ENCODE measurements at places on chromosomes 12 and 14.
A peak's percentile ranks its signal among the peaks of the same experiment; 100 is the strongest.

GRCh38 chr12:50971946-50972345, 19.6 kb downstream of the HIGD1C start:
- DNase-seq: no peak

- DNase-seq: no peak
These were observed 19.6 kb downstream of the NINJ2 start for GRCh38 chr12:643475-644302.

DNA sequence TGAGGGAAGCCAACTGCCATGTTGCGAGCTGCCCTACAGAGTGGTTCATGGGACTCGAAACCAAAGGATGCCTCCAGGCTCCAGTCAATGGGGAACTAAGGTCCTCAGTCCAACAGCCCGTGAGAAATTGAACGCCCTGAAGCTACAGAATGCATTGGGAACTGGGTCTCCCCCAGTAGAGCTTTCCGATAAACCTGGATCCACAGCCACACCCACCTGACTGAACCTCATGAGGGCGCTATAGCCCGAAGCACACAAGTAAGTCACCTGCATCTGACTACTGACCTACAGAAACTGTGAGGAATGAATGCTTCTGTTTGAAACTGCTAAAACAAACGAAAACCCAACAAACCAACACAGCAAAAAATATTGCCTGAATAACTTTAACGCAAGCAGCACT, 1297.7 kb downstream of the AACS start:
- no peak for DNase-seq

- DNase-seq: no peak
These were observed 5.1 kb downstream of the PKP2 start for GRCh38 chr12:32891526-32891925.

DNA sequence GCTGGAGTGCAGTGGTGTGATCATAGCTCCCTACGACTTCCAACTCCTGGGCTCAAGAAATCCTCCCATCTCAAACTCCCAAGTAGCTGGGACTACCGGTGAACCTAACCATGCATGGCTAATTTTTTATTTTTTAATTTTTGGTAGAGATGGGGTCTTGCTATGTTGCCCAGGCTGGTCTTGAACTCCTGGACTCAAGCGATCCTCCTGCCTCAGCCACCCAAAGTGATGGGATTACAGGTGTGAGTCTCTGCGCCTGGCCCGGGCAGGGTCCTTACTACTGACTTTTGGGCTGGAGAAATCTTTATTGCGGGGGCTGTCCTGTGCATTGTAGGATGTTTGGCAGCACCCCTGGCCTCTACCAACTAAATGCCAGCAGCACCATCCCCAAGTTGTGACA, 44.4 kb upstream of the MED13L start:
- no peak for DNase-seq

GRCh38 chr12:39125566-39125965, 220.2 kb upstream of the CPNE8 start:
- DNase-seq: no peak

- no peak for DNase-seq
These were observed 115.3 kb upstream of the PRB2 start for GRCh38 chr12:11510671-11511070.

DNA sequence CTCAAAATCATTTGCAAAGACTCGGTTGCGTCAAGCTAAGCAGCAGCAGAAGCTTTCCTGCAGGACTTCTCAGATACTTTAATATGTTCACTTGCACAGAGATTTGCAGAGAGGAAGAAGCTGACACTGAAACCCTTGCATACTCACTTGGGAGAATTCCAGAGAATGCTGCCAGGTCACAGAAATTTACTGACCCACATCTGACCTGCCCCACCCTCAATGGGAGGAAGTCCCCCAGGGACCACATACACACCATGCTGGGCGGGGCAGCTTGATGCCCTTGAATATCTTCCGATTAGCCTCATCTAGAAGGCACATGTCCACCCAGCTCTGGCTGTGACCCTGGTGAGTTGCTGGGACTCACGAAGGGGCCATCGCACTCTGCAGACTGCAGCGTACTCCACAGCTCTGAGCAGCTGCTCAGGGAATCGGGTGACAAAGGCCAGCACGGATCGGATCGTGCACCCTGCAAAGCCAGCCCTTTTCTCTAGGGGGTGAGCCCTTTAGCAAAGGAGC, 83.2 kb downstream of the ITPK1 start:
- no peak for DNase-seq

GRCh38 chr12:114685320-114685781, 1.4 kb upstream of the TBX3 start:
- DNase-seq: no peak

DNA sequence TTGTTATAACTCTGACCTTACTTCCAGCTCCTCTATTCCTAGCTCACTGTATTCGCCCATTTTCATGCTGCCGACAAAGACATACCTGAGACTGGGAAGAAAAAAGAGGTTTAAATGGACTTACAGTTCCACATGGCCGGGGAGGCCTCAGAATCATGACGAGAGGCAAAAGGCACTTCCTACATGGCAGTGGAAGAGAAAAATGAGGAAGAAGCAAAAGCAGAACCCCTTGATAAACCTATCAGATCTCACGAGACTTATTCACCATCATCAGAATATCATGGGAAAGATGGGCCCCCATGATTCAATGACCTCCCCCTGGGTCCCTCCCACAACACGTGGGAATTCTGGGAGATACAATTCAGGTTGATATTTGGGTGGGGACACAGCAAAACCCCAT, 14.5 kb upstream of the PHC1 start:
- no peak for DNase-seq

- no peak for DNase-seq
These were observed 56.2 kb upstream of the NTF3 start for GRCh38 chr12:5375547-5376295.

DNA sequence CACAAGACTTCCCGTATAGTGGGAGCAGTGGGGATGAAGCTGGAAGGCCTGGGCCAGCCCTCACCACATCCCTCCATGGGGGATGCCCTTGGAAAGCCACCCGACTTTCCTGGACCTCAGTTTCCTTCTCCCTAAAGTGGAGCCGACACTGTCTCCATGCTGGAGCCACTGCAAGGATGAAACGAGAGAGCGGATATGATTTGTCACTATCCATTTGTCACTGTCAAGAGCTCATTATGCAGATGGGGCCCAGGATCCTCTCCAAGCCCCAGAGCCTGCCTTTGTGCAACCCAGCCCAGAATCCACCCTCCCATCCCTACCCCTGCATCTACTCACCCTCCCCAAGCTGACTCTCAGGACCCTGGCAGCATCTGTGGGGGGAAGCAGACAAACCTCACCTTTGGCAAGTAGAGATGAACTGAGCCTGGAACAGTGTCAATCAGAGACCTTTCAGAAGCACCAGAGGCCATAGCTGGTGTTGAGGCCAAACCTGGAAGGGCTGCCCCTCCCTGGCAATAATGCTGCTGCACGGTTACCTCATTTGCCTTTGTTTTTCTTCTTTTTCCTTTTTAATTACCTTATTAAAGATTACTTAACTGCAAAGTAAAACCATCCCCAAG, 287.7 kb upstream of the RTL1 start:
- no peak for DNase-seq

GRCh38 chr14:37903343-37904191, 304.1 kb upstream of the SSTR1 start:
- DNase-seq: peak; percentile 25

GRCh38 chr12:57461276-57461916, 1.8 kb downstream of the GLI1 start:
- peak; percentile 56 for DNase-seq

GRCh38 chr12:121750507-121750955, 38.0 kb downstream of the TMEM120B start:
- DNase-seq: no peak

GRCh38 chr14:34300882-34301734, 160.9 kb downstream of the SPTSSA start:
- peak; percentile 8 for DNase-seq

- DNase-seq: no peak
These were observed 17.7 kb downstream of the DNAL1 start for GRCh38 chr14:73662487-73662943.

DNA sequence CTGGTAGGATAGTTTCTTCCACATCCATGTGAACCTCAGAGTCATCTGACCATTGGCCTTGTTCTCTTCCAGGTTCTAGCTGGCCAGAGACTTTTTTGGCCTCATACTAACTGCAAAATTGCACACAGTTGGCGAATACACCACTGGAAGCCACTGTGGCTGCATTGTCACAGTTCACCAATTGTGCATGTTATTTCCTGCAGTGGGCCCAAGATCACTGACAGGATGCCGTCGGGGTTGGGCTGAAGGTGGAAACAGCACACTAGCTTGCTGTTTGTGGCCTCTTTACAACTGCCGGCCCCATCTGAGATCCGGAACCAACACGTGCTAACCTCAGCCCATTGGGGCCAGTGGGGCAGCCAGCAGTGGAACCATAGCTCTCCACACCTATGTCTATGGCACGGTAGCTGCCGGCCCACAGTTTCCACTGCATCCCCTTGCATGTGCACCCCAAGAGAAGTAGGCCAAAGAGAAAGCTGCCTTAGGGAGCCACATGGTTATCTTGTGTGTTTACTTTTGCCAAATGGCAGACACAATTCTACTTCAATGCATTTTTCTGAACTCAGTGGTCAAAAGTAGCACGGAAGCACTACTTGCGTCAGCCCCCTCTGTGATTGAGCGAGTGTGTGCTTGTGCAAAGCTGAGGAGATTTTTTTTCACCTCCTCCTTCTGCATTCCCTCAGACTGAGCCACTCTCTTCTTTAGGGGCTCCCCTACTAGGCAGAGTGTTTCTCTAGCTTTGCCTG, 464.0 kb downstream of the RAD51B start:
- DNase-seq: peak; percentile 66

- peak; percentile 9 for DNase-seq
These were observed 38.1 kb upstream of the LMNTD1 start for GRCh38 chr12:25591144-25591543.

- no peak for DNase-seq
These were observed 42.6 kb downstream of the FBXO21 start for GRCh38 chr12:117147639-117148038.

GRCh38 chr12:46357438-46358324, 14.9 kb downstream of the SLC38A2 start:
- DNase-seq: no peak

GRCh38 chr12:89352492-89353187, at the start of gene DUSP6:
TSS of gene DUSP6 (minus strand) at chr12:89352501. CDS start at chr12:89352039, 462 bp downstream.
- peak; percentile 96 for DNase-seq

GRCh38 chr14:93946104-93946503, 19.0 kb downstream of the FAM181A start:
- DNase-seq: no peak

DNA sequence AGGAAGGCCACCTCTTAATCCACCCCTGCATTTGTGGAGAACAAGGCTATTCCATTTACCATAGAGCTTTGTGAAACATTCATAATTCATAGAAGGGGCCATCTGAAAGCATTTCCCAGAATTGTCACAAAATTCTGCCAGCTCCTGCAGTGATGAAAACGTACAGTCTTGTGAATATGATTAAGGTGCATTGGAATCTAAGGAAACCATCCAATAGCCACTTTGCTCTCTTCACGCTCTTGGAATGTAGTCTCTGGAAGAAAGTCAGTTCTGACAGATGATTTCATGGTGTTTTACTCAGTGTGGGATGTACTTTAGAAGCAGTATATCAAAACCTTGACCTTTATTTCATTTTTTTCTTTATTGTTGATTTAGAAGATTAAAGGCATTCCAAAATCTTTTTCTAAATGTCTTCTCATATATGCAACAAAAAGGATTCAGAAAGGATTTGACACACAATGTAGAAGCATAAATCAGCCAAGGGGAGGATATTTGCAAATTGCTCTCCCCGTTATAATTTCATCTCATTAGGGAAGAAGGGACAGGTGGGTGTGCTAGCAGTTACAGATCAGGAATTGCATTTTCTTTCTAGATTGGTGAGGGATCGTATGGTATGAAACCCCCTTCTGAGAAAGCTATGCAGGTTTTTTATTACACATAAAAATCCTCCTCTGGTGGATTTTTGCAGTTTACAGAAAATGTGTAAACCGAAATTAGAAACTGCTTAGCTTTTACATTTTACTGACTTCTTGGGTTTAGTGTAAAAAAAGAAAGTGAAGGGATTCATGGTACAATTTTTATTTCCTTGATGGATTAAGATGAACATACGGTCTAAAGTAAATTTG, 390.2 kb downstream of the LRIG3 start:
- DNase-seq: no peak

DNA sequence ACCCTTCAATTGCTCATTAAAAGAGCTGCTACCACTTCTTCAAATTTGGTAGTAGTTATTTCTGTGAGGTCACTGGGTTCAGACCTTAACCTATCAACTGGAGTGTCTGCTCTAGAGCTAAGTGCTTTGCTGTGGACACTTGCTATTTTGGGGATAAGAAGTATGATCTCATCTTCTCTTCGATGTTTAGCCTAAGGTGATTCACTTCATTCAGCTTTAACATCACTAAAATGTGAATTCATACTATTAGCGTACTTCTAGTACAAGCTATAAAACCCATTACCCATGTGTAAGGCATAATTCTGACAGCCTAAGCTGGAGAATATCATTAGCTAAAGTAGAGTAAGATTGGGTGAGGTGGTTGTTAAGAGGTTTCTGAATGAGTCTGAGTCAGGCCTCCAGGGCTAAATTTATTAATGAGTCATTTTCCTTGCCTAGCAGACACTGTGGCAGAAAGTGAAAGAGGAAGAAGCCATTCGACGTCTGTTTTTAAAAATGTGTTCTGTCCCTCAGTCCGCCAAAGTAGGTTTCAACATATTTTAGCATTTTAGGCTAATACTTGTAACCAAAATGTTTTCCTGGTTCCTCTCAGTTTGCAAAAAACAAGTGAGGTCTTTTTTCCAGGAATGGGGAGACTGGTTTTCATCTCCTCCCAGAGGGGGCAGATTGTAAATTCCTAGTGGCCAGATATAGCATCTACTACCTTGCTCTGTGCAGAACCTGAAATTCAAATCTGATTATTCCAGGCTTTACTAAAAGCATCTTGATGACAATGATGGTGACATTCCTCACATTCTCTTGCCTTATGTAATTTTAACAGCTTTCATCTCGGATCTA, 103.6 kb downstream of the SSPN start:
- no peak for DNase-seq

DNA sequence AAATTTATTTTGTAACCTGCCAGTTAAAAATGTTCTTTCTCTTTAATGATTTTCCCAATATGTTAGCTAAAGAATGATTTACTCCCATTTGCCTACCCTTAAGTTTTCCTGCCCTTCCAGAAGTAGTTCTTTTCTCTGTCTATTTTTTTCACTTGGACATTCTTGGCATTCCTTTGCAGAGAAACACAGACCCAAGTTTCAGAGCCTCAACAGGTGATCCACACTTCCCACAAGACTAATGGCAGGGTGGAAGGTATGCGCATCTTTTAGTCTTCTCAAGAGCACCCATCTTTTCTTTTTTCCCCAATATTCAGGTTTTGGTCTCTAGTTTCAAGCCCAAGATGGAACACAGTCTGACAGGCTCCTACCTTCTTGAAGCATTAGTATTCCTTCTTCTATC, 420.7 kb downstream of the ADAMTS20 start:
- no peak for DNase-seq

DNA sequence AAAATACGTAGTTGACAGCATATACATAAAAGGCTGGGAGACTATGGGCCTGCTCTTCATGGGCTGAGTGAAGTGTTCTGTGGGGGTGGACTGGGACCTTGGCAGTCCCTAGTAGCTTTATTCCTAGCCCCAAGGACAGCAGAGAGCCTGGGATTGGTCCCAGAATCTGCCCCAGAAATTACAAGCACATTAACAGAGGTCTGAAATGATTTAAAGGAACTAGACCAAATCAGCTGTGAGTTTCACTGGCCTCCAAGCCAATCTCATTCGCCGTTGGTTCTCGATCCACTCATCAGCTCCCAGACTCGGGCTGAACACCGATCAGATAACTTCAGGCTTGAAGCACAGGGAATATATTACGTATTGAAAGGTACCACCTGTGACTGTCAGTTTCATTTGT, 77.0 kb upstream of the PSMC1 start:
- no peak for DNase-seq

GRCh38 chr12:50927766-50928224, 24.5 kb upstream of the HIGD1C start:
- DNase-seq: no peak

Data from activated CD4-positive, alpha-beta T cell treated with anti-CD3 and anti-CD28 coated beads for 36 hours (primary cell).